Stimulated activated memory B cell treated with anti-CD40 and anti-IgM and Interleukin-4, amounts not matched to agents 10 μg/mL and 1 μg/mL and 100 μg/mL, for 72 hours (primary cell): ENCODE measurements at places on chromosomes 1 and 21.
A peak's percentile ranks its signal among the peaks of the same experiment; 100 is the strongest.

DNA sequence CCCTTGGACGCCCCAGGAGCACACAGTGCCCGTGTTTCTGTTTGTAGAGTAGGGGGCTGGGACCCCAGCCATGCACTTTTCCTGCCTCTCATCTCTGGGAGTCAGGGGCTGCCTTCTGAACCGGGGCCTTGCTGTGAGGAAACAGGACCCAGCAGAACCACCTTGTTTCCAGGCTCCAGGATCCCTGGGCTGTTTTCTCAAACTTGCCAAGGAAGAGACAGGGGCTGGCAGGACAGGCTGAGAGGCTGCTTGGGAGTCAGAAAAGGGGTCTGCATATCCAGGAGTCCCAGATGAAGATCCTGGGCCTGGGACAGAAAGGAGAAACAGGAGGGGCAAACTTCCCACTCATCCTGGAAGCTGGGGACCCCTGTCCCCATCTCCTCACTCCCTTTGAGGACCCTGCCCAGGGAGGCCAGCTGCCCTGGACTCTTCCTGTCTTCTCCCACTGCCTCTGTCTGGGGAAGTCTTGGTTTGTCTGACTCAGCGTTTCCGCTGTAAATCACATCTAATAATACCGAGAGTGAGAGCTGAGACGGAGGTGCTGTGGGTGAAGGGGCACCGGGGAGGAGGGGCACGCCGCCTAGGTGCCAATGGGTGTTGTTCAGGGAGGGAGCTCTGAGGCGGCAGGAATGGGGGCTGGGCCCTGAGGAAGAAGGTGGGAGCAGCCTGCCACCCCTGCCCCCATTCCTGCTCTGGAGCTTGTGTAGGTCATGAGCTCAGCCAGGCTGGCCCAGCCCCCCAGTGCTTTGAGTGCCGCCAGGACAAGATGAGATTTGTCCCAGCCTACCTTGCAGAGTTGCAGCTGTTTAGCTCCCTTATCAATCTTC lies 16.7 kb downstream of the POU3F1 start:
- peak; percentile 71 for ATAC-seq

DNA sequence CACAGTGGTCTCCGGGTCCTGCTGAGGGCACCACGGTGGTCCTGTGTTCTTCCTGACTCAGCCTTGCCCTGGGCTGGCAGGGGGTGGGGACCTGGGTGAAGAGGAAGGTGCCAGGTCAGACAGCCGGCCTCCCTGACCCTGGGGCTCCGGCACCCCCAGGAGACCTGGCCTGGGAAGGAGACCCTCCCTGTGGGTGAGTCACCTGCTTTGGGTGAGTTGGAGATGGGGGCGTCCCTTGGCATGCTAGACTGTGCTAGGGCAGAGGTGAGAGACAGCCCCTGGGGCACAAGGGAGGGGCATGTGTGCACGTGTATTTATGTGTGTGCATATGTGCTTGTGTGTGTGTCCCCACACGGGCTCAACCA lies 23.4 kb downstream of the SPSB1 start:
- no peak for ATAC-seq

DNA sequence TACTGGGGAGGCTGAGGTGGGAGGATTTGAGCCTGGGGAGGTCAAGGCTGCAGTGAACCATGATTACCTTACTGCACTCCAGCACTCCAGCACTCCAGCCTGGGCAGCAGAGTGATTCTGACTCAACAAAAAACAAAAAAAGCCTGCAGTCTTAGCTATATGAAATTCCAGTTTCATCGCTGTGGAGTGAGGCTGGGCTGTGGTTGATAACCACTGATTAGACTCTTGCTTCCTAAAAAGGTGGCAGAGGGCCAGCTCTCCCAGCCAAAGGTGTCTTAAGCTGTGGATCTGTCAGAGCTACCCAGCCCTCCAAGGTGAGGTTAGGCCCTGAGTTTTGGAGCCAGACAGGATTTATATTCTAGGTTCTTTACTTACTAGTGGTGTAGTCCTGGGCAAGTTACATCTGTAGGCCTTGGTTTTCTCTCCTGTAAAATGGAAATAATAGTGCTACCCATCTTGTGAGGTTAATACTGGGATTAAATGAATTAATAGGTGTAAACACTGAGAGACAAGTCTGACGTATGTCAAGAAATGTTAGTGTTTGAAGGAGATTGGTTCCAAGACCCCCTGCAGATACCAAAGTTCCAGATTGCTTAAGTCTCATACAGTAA lies 35.9 kb downstream of the TMCC2 start:
- ATAC-seq = no peak

DNA sequence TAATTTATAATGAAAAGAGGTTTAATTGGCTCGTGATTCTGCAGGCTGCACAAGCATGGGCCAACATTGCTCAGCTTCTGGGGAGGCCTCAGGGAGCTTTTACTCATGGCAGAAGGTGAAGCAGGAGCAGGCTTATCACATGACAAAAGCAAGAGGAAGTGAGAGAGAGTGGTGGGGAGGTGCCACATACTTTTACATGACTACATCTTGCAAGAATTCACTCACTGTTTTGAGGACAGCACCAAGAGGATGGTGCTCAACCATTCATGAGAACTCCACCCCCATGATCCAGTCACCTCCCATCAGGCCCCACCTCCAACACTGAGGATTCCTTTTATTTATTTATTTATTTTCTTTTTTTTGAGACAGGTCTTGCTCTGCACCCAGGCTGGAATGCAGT lies 5.5 kb upstream of the PLEKHM2 start:
- peak; percentile 74 for ATAC-seq

DNA sequence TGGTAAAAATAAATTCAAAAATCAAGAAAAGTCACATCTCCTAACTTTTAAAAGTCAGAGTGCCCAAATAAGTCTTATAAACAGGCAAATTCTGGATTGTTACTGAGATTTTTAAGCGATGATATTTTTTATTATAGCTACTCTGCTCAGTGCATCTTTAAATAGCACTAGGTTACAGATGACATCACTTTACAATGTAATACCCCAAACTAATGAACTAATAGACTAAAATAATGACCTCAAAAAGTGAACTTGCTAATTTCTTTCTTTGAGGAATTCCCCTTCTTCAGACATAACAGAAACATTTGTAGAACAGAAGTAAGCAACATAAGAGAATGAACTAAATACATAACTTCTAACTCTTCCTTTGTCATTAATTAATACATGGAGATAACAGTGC lies 33.0 kb upstream of the ACTA1 start:
- no peak for ATAC-seq

- no peak for ATAC-seq
These were observed 228.4 kb downstream of the TM2D1 start for GRCh38 chr1:61496501-61496900.

GRCh38 chr1:12344596-12345349 lies 114.9 kb downstream of the VPS13D start:
- peak; percentile 72 for ATAC-seq

- no peak for ATAC-seq
These were observed 57.1 kb downstream of the FAAP20 start for GRCh38 chr1:2137257-2138121.

DNA sequence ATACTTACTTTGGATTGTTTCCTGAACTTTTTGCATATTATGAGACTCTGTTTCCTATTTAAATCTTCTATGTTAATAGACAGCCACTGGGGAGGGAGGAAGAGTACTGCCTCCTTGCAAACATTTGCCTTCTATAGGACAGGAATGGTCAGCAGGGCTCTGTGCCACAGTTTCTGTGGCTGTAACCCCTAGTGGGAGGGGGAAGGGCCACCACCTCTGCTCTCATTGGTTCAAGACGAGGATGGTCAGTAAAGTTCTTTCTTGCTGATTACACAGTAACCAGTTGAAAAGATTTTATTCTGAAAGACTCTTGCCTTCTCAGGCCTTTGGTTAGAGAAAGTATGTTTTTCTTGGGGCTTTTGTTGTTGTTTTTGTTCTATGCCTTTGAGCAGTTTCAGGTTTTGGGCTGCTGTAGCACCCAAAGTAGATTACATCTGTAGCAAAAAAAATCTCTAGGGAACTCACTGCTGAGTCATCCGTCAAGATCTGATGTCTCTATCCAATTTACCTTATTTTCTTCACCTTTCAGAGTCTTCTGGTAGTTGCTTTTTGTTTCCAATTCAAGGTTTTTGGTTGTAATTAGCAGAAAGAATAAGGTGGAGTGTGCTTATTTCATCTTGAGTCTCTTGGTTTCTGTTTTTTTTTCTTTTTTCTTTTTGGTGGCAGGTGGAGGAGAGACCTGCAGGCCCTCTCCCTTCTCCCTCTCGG lies 23.1 kb downstream of the SLC35A3 start:
- no peak for ATAC-seq

- no peak for ATAC-seq
These were observed 21.4 kb downstream of the STX6 start for GRCh38 chr1:181001091-181001780.

- no peak for ATAC-seq
These were observed 121.4 kb upstream of the GORAB start for GRCh38 chr1:170410401-170411166.
